ENCODE measurements at places on chromosomes 2 and 18. TPM values are rescaled to one million over a fixed set of nuclear protein-coding genes. Genes with fewer than 3 reads are reported as not detected.

- no peak for DNase-seq
These were observed 55.2 kb downstream of the BCL11A start for GRCh38 chr2:60498127-60498815.

Gene FAM117B
- 45.7 TPM for total RNA-seq

Gene RPIA
- 10.2 TPM for total RNA-seq

DNA sequence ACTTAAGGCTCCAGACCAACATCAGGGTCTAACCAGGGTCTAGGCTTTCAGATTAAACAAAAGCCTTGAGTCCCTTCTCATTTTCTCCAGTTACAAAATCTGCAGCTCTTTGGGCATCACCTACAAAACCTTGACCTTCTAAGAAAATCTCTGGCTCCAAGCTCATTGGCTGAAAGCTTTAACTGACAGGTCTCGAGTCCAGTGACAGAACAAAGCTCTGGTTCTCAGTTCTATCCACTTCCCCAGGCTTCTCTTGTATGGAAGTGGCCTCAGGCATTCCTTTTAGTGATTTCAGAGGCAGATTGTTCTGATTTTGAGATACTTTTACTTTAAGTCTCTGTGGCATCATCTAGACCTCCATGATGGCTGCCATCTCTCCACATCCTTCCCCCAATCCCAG, 11.3 kb downstream of the SIX2 start:
- no peak for DNase-seq

Gene OTOF
- 1.6 TPM for total RNA-seq

GRCh38 chr2:85920810-85921545, 32.2 kb upstream of the ST3GAL5 start:
- no peak for DNase-seq

Measured in frontal cortex (tissue), 4 donors.